ENCODE measurements at places on chromosomes 5 and 9.

GRCh38 chr5:16179936-16180788 lies 571 bp upstream of the MARCHF11 start:
- peak; percentile 44 for DNase-seq

DNA sequence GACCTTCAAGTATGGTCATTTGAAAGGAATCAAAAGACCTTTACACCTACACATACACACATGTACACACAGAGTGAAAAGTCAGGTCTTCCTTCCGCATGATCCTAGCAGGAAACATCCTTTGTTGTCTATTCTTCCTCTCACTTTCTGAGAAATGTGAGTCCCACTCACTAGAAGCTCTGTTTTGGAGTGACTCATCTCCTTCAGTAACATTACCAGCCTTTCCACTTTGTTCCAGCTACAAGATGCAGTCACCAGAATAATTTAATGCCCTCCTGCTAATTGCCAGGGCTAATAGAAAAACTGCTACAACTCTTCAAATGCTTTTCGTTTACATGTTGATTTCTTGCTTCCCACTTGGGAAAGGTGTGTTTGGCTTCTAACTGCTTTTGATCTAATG lies 417.3 kb downstream of the RASEF start:
- DNase-seq = no peak

DNA sequence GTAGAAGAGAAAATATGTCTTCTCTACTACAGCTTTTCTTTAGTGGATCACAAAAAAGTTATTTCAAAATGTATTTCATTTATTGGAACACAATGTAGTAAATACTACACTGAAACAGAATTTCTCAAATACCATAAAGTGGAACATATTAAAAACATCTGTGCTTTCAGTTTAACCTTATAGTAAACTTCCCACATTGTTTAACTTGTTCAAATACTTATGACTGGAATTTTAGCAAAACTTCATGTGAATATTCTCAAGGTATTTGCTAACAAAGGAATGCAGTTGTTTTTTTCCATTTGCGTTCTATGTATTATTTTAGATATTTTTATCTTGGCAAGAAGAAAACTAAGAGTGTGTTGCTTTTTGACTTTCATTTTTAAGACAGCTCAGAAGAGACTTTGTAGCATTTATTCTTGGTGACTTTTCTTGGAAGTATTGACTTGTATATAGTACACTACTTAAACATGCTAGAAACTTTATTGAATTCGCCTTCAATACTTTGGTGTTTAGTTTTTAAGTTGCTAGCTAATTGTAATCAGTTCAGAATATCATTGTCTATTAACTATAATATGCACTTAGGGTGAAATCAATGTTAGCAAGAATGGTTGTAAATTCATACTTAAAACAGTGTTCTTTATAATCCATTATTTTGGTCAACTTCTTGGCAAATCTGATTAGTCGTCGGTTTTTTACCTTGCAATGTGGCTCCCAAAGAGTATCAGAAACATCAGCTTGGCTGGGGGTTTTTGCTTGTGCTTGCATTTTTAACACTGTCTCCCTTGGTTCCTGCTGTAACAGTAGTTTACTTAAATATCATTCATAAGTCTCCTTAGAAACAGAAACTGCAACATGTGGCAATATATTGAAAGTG lies 5.0 kb upstream of the RHOBTB3 start:
- no peak for DNase-seq

- DNase-seq = no peak
Measured at GRCh38 chr5:35408146-35408545, 177.9 kb upstream of the PRLR start.

DNA sequence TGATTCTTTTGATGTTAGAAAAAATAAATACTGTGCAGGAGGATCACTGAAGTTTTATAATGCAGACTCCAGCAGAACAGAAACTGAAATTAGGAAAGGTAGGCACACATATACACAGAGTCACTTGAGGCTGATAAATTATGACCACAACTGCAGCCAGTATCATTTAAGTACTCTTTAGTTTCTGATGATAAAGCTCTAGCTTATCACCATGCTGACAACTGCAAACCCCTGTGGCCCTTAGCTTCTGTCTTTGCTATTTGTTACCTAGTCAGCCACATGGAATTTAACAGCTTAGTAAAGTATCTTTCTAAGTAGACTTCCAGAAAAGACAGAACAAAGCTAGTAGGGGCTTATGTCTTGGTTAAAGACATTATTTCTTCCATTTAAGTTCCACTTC lies 734.8 kb upstream of the CDH6 start:
- no peak for DNase-seq

DNA sequence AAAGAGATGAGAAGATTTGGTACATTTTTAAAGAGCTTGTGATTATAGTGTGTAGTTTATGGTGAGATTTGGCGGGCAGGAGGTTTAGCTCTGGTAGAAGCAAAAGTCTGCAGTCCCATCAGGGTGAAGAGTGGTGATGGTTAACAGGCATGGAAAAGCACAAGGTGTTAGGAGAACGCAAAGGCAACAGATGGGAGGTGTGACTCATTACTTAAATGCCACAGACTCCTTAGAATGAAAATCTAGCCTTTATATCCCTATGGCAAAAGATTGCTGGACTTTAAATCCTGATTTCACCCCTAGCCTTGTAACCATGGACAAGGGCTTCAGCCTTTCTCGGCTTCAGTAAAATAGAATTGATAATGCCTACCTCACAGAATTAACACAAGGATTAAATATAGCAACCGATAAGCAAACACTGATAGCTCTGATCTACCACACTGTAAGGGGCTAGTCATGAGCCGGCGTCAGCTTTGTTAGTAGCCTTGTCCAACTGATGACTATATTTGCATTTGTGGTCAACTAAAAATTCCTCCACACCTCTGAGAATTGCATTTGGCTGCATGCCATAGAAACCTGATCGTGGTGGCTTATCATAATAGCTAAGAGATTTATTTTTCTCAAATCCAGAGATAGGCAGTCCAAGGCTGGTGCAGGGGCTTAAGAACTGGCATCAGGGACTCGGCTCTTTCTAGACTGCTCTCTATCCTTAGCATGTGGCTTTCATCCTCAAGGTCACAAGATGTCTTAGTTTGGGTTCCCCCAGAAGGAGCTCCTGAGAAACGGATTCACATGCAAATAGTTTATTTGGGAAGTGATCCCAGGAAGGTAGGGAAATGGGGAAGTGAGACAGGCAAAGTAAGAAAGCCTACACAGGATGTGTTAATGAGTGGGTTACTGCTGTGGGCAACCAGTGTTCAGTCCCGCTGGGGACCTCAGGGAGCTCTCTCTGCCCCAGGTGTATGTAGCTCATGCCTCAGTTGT lies 19.6 kb downstream of the MFAP3 start:
- no peak for DNase-seq
